CD4-positive, alpha-beta T cell (primary cell): ENCODE measurements at places on chromosomes 7 and 10.

- no peak overlapping the region for H3K27ac ChIP-seq
- H3K36me3 ChIP-seq = peaks cover 85% of the 10 kb centered on the region
- no peaks in the 10 kb centered on the region for H3K4me1 ChIP-seq
- no peak overlapping the region for H3K4me3 ChIP-seq
- H3K27me3 ChIP-seq = no peaks in the 10 kb centered on the region
Observed at GRCh38 chr7:155778349-155778748, 33.9 kb downstream of the SHH start.

DNA sequence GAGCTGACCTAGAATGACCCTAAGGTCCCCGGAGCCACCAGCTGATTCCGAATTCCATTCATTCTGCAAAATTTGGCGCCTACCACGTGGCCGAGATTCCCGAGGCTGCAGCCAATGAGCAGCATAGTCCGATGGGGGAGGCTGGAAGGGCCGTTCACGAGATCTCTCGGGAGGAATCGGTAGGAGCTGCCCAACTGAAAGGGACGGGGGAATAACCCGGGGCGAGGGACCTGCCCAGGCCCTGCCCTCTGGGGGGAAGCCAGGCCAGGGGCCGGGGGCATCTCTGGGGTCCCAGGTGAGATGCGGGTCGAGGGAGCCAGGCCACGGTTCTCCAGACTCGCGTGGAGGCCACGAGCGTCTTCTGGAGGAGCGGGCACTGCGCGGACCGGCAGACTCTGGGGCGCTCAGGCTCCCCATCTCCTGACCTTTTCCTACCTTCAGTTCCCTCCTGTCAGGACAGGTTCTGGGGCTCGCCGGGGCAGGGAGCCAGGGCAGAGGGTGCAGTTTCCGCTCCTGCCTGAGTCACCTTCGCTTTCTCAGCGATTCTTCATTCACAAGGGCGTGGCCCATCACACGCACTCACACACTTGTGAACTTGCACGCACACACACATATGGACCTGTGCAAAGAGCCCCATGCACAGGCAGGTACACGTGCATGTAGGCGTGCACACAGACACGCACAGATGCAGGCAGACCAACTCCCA lies 173.4 kb downstream of the RNF216 start:
- no peaks in the 10 kb centered on the region for H3K36me3 ChIP-seq
- H3K27ac ChIP-seq = no peak overlapping the region
- H3K4me3 ChIP-seq = no peak overlapping the region
- DNase-seq = no peak

GRCh38 chr10:78459639-78460037 lies 426.0 kb downstream of the RPS24 start:
- H3K4me1 ChIP-seq = no peaks in the 10 kb centered on the region
- DNase-seq = no peak
- H3K27ac ChIP-seq = no peak overlapping the region
- H3K27me3 ChIP-seq = no peaks in the 10 kb centered on the region
- no peak overlapping the region for H3K4me3 ChIP-seq

GRCh38 chr10:122498521-122498920 lies 37.2 kb downstream of the HTRA1 start:
- no peak overlapping the region for H3K4me3 ChIP-seq
- no peaks in the 10 kb centered on the region for H3K27me3 ChIP-seq
- DNase-seq = no peak
- no peak overlapping the region for H3K27ac ChIP-seq

DNA sequence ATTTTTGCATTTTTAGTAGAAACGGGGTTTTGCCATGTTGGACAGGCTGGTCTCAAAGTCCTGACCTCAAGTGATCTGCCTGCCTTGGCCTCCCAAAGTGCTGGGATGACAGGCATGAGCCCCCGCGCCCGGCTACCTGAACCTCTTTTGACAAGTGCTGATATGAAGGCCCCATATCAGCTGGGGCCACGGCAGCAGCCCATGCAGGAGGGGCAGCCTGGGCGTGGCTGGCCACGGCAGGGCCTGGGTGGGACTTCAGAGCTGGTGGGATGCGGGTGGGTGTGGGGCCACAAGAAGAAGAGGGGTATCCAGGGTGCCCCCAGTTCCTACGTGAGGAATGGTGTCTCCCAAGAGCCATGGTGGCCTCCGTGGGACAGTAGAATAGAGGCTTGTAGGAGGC lies 6.9 kb downstream of the LRRC27 start:
- H3K4me1 ChIP-seq = peaks cover 15% of the 10 kb centered on the region
- no peak for DNase-seq
- no peak overlapping the region for H3K4me3 ChIP-seq
- no peaks in the 10 kb centered on the region for H3K27me3 ChIP-seq
- no peak overlapping the region for H3K27ac ChIP-seq

DNA sequence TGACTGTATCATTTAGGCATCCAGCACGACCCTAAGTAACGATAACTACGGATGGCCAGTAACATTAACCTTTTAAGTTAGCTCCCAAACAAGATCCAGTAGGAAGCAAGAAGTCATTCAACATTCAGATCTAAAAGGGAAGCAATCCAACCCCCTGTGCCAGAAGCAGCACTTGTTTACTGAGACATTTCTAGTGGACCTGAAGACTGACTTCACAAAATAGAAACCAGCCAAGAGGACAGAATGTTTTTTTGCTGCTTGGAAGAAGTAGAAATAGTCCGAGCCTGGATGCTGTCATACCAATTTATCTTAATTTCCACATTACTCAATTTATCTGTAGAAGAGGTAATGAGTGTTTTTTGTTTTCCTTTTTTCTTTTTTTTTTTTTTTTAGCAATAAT lies 88.0 kb upstream of the CTTNBP2 start:
- H3K27me3 ChIP-seq = no peaks in the 10 kb centered on the region
- DNase-seq = no peak
